ENCODE measurements at places on chromosomes 11 and 22.

GRCh38 chr22:47550524-47551430 is 788.3 kb downstream of the TBC1D22A start:
- DNase-seq, result no peak

DNA sequence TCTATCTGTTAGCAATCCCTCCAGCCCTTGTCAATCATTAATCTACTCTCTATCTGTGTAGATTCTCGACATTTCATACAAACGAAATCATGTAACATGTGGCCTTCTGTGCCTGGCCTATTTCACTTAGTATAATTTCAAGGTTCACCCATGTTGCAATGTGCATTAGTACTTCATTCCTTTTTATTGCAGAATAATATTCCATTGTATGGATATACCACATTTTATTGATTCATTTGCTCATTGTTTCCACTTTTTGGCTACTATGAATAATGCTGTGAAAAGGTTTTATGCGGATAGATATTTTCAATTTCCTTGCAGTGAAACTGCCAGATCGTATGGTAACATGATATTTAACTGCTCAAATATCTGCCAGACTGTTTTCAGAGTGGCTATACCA is 100.1 kb downstream of the MIAT start:
- DNase-seq, result no peak

DNA sequence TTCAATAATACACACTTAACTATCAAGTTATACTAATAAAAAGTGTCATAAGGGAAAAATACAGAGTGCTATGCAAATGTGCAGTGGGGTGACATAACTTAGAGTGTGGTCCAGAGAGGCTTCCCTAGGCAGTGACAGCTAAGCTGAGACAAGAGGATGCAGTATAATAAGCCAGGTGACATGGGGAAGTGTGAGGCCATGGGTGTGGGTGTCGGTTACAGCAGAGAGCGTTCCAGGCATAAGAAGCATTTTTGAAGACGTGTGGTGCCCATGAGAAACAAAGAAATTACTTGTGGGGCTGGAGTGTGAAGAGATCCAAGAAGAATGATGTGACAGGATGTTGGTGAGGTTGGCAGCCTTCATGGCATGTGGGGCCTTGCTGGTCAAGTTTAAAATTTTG is 78.1 kb upstream of the PICALM start:
- no peak for DNase-seq

DNA sequence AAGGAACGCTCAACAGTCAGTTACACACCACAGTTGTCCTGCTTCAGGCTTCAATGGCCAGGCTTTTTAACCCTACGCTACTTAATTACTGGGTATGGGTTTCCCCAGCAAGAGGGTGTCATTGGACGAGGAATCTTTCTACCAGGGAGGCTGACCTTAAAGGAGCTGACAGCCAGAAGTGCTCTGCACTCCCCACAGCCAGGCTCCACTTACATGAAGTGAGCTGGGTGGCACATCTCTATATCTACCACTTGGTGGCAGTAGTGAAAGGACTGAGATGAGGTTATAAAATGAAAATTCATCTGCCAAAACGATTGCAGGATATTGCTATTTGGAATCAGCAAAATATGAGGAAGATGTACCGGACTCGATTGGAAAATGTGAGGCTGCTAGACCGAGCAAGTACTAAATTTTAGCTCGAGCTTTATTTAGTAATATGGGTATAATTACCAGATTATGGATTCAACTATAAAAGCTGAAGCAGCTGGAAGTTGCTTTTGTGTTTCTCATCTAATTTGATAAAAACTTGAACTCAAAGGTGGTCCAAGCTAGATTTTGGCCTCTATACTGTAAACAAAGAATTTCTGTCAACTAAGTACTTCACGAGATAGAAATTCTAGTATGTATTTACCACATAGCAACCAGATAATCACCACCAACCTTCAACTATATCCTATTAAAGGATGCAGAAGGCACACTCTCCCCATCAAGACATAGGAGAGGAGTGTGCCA is 53.9 kb upstream of the CEP126 start:
- DNase-seq, result peak; percentile 78

DNA sequence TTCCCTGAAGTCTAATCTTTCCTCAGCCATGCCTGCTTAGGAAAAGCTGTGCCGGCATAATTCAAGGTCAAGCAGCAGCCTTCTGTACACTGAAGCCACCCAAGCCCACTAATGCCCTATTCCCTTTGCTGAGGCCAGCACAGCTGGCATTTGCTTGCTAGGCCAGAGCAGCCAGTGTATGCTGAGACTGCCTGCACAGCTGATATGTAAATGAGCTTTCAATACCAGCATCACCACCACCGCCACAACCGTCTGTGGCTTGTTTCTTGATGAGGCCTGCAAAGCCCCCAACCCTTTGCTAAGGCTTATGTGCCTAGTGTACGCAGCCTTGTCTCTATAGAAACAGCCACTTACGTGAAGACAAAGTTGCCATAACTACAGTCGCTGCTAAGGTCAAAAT is 56.3 kb upstream of the TNRC6B start:
- no peak for DNase-seq

DNA sequence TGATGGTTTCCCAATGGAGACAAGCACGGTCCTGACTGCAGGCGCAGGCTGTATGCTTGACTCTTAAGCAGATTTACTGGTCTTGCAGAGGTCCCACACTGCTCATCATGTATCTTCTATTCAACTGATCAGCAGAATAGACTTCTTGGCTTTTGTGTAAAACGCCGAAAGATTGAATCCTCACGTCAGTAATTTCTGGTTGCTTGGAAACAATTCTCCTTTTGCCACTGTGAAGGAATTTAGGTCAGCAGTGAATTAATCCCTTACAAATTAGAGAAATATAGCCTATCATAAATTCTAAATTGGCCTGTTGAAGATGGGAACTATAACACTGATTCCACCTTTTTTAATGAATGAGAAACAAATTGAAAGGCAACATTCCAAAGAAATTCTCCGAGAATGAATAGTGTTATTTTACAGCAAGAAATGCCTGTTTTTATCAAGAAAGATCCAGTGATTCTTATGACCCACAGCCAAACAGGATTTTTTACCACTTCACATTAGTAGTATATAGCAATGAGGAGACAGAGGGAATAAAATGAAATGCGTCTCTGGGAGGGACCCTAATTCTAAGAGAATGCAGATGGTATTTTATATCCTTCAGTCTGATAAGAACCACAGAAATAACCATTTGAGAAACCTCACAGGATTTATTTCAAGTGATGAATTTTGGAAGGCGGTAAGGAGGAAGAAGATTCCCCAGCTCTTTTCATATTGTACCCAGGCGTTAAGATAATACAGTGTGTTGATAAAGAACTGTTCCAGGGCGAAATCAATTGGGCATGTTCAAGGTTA is 362.5 kb downstream of the RAB38 start:
- DNase-seq, result no peak

DNA sequence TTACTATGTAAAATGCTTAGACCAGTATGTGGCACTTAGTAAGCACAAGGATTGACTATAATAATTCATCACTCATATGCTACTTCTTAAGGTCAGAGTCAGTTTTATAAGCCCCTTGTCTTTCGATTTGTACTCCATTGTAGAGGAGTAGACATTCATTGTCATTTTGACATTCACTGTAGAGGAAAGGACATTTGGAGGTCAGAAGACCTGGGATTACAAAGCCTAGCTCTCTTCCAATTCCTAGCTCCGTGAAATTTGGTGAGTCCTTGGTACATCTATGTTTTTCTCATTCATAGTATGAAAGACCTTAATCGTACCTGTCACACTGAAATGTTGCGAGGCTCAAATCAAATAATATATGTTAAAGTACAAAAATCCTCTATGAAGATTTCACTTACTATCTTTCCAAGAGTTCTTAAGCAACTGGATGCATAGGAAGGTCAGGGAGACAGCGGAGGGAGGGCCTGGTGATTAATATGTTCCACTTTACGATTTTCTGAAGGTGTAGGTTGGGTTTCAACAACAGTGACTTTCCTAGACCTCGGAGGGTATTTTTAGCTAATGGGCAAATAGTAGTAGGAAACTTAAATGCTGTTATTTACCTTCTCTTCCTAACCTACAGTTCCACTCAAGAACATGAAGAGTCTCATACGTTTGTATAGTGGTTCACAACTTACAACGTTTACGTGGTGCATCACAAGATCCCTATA is 1.4 kb upstream of the EMSY start:
- peak; percentile 14 for DNase-seq

DNA sequence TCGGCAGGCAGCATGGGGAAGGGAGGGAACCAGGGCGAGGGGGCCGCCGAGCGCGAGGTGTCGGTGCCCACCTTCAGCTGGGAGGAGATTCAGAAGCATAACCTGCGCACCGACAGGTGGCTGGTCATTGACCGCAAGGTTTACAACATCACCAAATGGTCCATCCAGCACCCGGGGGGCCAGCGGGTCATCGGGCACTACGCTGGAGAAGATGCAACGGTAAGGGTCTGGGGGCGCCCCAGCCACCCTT is 204 bp downstream of the FADS2 start:
- no peak for DNase-seq

DNA sequence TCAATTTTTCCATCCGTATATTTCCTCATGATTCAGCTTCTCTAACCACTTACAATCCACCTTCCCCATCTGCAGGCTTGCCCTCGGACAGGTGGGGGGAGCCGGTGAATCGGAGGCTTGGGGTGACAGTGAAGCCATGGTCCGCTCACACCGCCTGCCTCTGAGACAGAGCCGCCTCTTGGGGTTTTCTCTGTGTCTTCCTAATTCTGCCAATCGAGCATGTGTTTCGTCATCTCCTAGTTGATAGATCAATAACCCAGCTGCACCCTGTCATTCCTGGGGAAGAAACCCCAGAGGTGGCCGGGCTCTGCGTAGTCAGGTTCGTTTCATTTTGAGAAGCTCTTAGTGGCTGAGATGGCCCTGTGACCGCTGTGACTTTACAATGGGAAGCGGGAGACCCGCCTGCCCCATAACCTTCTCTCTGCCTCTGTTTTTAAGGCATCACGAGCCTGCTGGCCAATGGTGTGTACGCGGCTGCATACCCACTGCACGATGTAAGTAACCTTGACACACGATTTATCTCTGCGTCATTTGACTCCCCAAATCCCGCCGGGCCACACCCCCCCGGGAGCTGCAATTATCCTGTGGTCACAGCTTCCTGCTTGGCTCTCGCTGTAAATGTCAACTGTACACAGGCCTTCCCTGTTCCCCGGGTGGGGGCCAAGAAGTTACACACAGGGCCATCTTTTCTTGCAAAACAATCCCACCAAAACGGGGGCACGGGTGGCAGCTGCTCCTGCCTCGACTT is 33.3 kb downstream of the ANO1 start:
- peak; percentile 33 for DNase-seq

- DNase-seq, result peak; percentile 86
Measured at GRCh38 chr11:68128682-68129327, 7.6 kb upstream of the CHKA start.

DNA sequence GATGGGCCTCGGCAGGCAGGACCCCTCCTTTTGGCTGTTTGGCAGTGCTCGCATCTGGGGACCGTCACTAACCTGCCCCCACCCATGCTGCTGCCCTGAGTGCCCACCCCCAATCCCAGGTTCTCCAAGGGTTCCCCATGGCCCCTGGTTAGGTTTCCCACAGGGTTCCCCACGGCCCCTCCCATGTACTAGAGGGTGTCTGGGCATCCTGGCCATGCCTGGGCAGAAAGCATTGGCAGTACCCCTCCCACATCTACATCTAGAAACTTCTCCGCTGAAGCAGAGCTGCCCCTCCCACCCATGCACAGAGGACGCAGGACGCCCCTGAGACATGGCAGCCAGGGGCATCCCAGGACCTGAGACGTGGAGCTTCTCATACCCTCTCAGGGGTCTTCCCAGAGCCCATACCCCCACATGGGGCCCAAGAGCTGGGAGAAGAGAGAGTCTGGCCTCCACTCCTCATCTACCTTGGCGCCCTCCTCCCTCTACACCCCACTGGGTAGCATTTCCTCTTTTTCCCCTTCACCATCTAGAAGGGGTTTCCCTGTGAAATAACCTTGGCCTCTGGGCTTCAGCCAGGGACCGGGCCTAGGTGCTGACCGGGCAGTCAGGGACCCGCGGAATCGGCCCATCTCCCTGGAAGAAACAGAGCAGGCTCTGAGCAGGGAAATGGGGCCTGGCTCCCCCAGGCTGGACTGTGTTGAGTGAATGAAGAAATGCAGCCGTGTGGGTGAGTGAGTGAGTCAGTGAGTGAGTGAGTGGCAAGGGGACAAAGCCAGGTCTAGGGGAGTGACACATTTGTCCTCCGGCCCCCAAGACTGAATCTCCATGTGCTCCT is 987.3 kb downstream of the BRD1 start:
- DNase-seq, result no peak

DNA sequence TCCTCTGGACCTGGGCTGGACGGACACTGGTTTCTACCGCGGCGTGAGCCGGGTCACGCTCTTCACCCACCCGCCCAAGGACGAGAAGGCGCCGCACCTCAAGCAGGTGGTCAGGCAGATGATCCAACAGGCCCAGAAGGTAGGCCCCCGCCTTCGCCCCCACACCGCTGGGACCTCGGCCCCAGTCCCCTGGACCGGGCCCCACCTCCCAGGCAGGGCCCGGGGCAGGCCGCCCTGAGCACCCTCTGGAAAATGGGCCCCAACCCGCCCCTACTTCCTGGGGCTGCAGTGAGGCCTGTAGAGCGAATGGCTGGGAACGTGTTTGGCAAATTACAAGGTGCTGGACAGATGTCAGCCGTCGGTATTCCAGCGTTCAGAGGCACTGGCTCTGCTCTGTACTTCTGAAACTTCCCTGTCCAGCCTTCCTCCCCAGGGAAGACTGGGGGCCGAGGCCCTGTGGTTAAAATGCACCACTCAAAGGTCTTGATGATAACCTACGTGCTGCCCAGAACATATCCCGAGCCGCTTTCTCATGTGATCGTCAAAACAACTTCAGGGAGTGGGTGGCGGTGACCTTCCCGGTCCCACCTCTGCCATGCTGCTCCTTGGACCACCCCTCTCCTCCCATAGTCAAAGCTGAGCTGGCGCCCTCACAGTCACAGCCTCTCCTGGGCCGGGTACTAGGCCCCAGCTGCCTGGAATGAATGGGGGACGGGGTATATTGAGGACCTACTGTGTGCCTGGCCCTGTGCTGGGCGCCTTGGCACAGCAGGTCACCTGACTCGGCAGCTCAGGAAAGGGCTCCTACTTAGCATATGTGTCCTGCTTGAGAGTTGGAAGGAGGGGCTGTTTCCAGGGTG is 869 bp downstream of the FAM83F start:
- DNase-seq, result no peak

DNA sequence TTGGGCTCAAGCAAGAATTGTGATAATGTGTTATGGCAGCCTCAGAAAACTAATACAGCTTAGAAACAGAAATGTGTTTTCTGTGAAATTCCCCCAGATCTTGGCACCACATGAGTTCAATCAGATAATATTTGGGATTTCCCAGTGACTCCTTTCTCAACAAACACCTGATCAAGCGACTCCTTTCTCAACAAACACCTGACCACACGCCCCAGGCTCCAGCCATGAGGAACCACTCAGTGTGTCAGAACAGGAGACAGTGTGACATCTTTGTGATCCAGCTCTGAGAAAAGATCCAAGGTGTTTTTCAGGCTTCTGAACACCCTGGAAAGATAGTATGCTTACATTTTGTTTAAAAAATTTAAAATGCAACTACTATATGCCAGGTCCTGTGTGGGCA is 1.9 kb upstream of the UVRAG start:
- DNase-seq, result no peak

All from fibroblast of pulmonary artery (primary cell).